ENCODE measurements at places on chromosomes 2 and 18. TPM values are rescaled to one million over a fixed set of nuclear protein-coding genes. Genes with fewer than 3 reads are reported as not detected.

- DNase-seq: no peak
These were observed 496.6 kb downstream of the PTPRM start for GRCh38 chr18:8063733-8064132.

- DNase-seq: no peak
These were observed 60.0 kb downstream of the PIKFYVE start for GRCh38 chr2:208326016-208326415.

DNA sequence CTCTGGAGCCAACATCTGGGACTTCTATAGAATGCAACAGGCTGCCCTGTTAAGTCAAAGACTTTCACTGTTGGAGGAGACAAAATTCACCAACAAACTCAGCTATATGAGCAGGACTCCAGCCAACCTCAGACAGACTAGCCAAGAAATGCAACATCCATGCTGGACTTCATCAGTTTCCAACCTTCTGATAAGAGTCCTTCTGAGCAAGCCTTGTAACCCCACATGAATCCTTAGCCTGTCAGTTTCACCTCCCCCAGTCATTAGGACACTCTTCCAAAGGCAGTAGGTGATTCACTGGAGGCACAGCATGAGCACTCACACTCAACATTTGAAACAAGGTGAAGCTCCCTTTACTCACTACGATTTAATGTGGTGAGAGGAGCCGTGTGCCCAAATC, 5.8 kb downstream of the TBC1D8 start:
- no peak for DNase-seq

- DNase-seq: peak; percentile 71
These were observed at the start of gene TMEM237 for GRCh38 chr2:201643216-201643890. Gene TMEM237 (minus strand): TSS chr2:201643503. CDS start chr2:201643400, 103 bp downstream.

- no peak for DNase-seq
These were observed 71.7 kb downstream of the LIMS1 start for GRCh38 chr2:108605947-108606346.

DNA sequence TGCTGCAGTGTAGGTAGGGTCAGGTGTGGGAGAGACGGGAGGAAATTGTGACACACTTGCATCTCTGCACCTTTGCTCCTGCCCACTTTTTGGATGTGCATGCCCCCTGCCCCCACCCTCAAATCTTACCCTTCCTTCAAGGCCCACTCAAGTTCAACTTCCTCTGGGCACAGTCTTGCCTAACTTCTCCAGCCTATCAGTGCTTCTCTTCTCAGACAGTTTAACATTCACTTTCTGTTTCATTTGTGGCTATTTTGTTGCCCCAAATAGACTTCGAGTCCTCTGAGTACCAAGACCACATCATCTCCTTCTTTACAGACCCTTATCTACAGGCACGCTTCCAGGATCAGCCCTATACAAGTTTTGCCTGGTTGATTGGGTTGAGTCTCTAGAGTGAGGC, 2.7 kb downstream of the ST8SIA5 start:
- DNase-seq: no peak

- no peak for DNase-seq
These were observed 60.7 kb downstream of the NABP1 start for GRCh38 chr2:191738667-191739066.

Gene TUBA3E
- total RNA-seq: not detected

Gene UGT1A10
- not detected for total RNA-seq

All from activated naive CD8-positive, alpha-beta T cell treated with anti-CD3 and anti-CD28 coated beads, Interleukin-2, amount 10 ng/mL, durations not matched to agents 7 days and 5 days (primary cell).